Motor neuron (in vitro differentiated cells): ENCODE measurements at places on chromosomes 6 and 20. TPM values are rescaled to one million over a fixed set of nuclear protein-coding genes. Genes with fewer than 3 reads are reported as not detected.
A peak's percentile ranks its signal among the peaks of the same experiment; 100 is the strongest.

SLC35D3 gene
- total RNA-seq, result 0.23 TPM in 1 of 2 replicates, not detected in the other

- ATAC-seq, result peak; percentile 88
Observed at GRCh38 chr20:57991211-57991881, 237.1 kb downstream of the ANKRD60 start.

CPNE5 gene
- total RNA-seq, result 2.1 and 2.3 TPM in 2 replicates

FAXC gene
- 0.05 and 0.31 TPM in 2 replicates for total RNA-seq

DNA sequence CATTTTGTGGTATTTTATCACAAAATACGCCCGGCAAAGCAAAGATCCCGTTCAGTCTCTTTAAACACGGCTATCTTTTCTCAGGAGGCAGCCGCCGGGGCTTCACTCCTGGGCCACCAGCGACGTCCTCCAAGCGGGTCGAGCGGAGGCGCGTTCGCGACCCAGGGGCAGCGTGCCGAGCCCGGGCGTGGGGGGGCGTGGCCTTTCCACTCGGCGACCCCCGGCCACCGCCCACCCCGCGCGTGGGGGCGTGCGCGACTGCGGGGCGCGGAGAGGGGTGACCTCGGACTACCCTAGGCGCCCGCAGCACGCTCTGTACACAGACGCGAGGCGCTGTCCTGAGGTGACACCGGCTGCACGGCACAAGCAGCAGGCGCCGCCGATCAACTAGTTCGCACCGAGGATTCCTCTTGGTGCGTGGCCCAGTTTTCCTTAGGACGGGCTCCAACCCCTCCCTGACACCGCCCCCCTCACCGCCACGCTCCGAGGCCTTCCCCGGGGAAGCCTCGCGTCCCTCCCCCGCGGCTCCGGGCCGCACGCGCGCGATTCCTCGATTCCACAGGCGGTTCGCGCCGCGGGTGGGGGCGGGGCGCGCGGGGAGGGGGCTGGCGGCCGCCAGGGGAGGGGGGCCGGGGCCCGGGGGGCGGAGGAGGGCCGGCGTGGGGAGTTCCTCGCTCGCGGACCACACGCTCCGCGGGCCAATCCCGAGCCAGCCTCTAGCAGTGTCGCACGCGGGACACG lies 1.1 kb upstream of the JARID2 start:
- ATAC-seq, result peak; percentile 15

GRCh38 chr20:47318586-47319516 lies 37.6 kb downstream of the ZMYND8 start:
- ATAC-seq, result peak; percentile 78

DNA sequence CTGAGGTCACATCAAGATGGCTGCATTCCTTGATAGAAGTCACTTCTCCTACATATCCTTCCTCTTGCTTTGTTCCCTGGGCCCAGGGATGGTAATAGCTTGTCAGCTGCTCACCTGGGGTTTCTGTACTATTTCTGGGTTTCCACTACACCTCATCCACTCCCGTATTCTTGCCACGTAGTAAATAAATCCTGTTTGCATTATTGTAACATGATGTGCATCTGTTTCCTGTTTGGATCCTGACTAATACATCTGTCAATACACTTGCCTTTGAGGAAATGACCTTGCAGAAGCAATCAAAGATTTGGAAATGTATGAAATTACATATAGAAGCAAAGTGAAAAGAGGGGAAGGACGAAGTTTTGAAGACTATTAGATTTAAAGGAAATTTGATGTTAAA lies 619.0 kb downstream of the PHF3 start:
- ATAC-seq, result no peak

DNA sequence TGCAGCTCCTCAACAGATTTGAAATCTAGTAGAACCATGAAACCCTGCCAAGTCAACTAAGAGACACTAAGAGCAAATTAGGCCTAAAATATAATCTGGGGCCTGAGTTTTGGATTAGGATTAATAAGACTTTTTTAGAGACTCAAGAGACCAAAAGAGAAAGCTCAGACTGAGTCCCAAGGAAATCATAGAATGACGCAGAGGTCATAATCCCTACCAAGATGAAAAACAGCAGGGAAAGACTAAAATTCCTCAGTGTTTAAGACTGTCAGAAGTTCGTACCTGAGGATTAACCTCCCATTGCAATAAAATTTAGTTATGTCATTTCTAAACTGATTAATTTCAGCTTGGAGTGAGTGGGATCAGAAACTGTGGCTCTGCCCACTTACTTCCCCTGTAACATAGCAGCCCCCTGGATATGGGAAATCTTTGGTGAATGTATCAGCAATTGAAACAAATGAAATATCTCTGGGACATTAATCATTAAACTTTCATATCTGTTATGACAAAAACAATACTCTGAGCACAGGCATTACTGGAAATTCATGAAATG lies 200.3 kb downstream of the EDN1 start:
- ATAC-seq, result no peak

DNA sequence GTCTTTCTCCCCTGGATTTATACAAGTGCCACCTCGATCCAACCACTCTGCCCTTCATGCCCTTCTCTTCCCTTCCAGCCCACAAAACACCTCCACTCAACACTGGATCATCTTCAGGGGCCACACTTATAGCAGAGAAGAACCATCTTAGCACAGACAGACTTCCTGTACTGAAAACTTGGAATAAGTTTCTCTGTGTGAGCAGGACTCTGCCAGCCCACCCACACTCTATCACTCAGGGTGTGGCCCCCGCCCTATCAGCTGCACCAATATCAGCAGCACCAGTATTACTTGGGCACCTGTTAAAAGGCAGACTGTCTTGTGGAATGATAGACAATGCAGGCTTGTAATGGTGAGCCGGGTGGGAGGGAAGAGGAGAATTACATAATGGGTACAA lies 86.7 kb downstream of the SCML4 start:
- no peak for ATAC-seq

DNA sequence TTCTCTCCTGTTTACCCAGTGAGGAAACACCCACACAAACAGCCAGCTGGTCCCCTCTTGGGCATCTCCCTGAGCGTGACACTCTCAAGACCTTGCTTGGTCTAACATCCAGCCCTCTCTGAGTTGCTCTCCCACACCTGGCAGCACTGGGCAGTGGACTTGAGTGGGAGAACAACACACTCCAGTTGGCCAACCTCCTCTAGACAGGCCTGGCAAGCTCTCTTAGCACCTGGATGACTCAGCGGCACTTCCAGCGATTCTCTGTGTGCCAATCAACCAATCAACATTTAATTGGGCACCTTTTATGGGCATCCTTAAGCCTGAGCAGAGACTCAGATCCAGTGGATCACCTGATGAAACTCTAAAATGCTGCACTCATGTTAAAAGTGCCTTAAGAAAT lies 76.6 kb upstream of the QKI start:
- ATAC-seq, result no peak

PHACTR1 gene
- total RNA-seq, result 7.2 and 7.5 TPM in 2 replicates

NHLRC1 gene
- total RNA-seq, result 2.4 and 2.8 TPM in 2 replicates

NOL7 gene
- total RNA-seq, result 67.6 and 76.5 TPM in 2 replicates

MCHR2 gene
- 0.09 and 0.21 TPM in 2 replicates for total RNA-seq

NKX2-4 gene
- total RNA-seq, result not detected in 2 replicates

GRCh38 chr20:32366380-32366779 lies 8.2 kb downstream of the ASXL1 start:
- no peak for ATAC-seq

- ATAC-seq, result no peak
Observed at GRCh38 chr6:139588076-139588639, 213.7 kb upstream of the CITED2 start.

- no peak for ATAC-seq
Observed at GRCh38 chr6:132320007-132320406, 81.3 kb downstream of the MOXD1 start.

GRCh38 chr6:32779036-32779435 lies 15.7 kb upstream of the HLA-DQB2 start:
- ATAC-seq, result no peak

- no peak for ATAC-seq
Observed at GRCh38 chr20:38523697-38524096, 51.1 kb downstream of the RALGAPB start.

DNA sequence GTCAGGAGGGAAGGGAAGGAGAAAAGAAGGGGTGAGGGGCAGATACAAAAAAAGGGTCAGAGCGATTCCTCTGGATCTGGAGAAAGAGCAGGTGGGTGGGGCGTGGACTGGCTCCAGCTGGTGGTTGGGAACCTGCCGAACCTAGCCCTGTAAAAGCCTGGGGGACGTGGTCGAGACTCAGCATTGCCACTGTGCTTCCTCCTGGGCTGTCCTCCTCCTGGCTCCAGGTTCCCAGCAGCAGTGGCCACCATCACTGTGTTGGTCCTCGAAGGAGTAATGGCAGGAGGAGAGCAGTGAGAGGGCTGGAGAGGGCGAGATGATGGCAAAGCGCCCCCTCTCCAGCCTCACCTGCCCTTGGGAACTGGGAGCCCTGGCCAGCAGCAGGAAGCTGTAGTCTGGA lies 3.5 kb upstream of the RAET1L start:
- no peak for ATAC-seq

GRCh38 chr6:41441598-41442351 lies 104.4 kb upstream of the FOXP4 start:
- ATAC-seq, result no peak

- no peak for ATAC-seq
Observed at GRCh38 chr6:157488058-157488457, 107.1 kb downstream of the ZDHHC14 start.

DNA sequence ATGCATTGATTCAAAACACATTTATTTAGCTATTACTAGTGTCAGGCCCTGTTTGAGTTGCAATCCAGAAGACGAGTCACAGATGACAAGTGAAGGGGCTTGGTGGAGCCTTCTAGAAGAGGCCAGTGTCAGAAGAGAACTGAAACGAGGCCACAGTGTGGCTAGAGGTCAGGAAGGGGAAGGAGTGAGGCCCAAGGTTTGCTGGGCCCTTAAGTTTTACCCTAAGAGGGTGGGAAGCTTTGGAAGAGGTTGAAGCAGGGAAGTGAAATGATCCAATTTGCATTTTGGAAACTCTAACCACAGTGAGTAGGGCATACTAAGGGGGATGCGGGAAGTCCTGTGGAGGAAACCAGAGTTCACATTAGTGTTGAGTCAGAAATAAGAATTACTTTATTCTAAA lies 25.0 kb downstream of the TTK start:
- no peak for ATAC-seq

SRSF12 gene
- total RNA-seq, result 15.7 and 16.8 TPM in 2 replicates

GRCh38 chr6:84417260-84417659 lies 189.8 kb upstream of the CEP162 start:
- ATAC-seq, result no peak

CNR1 gene
- total RNA-seq, result 0.77 and 1.9 TPM in 2 replicates

SLC17A3 gene
- 0.40 and 0.77 TPM in 2 replicates for total RNA-seq

- ATAC-seq, result no peak
Observed at GRCh38 chr6:161336479-161336878, 62.6 kb upstream of the AGPAT4 start.

- no peak for ATAC-seq
Observed at GRCh38 chr6:6411115-6411514, 90.7 kb upstream of the F13A1 start.

- ATAC-seq, result no peak
Observed at GRCh38 chr6:51617751-51618150, 469.7 kb downstream of the PKHD1 start.

ZNF337 gene
- 15.1 and 16.9 TPM in 2 replicates for total RNA-seq

DNA sequence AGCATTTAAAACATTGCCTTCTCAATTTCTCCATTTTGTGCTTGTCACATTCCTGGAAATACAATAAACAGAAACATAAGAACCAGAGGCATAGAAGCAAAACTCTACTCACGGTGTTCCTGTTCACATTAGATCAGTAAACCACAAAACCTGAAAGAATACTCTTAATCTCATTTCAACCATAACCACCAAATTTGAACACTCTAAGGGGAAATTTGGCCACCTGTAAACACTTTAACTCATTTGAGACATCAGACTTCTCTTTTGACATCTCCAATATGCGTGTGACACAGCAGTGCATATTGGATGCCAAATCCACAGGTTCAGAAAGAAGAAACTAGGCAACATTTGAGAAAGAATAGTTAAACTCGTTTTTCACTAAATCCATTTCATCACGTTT lies 153.8 kb upstream of the IRAK1BP1 start:
- ATAC-seq, result no peak

GRCh38 chr20:49161428-49162152 lies 26.5 kb downstream of the STAU1 start:
- ATAC-seq, result no peak
